ENCODE measurements at places on chromosomes 7 and 10.

DNA sequence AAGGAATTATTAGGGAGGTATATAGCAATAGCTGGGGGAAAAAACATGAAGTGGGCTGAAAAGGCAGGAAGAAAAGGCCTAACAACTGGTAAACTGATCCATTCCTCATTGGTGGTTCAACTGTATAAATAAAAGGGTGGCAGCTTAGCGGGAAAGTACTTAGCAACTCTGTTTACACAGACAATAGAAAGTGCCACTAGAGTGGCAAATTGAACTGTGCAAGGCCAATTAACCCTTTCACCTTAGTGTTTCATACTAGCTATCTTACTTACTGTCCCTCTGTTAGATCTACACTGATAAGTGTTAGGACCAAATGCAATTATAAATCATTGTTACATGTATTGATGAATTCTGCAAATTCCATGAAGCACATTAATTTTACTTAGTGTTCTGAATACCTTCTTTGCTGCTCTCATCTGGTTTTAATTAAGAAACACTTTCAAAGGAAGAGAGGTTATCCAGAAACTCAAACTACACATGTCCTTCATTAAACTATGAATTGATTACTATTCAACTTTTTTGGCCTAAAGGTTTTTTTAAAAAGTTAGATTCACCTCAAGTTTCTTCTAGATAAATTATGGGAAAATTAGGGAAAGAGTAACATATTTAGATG lies 28.0 kb downstream of the DNAJC1 start:
- no peak for DNase-seq

DNA sequence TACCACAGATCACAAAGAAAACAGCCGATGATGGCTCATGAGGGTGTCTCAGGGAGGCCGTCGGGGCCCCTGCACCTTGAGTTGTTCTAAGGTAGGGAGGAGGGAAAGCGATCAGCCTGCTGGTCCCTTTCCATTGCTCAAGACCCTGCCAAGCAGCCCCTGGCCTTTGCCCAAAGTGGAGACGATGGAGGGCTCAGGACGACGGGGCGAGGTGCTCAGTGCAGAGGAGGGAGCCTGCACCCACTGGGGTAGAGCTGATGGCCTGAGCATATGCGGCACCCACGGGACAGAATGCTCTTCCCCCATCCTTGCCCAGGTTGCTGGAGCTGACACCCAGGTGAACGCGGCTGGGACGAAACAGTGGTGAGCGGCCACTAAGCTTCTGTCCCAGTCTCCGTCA lies 58.3 kb upstream of the FAM20C start:
- DNase-seq, result no peak

DNA sequence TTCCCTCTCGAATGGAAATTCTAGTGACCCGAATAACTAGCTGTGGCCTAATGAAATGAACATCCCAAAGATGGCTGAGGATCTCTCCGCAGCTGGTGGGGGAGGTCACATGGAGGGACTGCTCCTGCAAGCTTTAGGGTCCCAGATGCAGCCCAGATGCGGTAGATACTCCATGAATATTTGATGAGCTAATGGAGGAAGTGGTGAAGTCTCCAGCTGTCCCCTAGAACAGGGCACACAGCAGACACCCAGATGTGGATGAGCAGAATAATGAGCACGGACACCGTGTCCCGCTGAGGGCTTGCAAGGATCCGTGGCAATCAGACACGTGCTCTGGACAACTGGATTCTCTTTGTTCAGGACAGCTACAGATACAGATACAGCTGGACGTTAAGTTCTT lies 59.2 kb downstream of the DENND2A start:
- no peak for DNase-seq

GRCh38 chr10:11594589-11595394 lies 16.7 kb downstream of the USP6NL start:
- no peak for DNase-seq

- no peak for DNase-seq
These were observed 21.5 kb downstream of the ADAMTS14 start for GRCh38 chr10:70693619-70694335.

GRCh38 chr10:103837370-103838069 lies 17.9 kb downstream of the SH3PXD2A start:
- DNase-seq, result no peak

DNA sequence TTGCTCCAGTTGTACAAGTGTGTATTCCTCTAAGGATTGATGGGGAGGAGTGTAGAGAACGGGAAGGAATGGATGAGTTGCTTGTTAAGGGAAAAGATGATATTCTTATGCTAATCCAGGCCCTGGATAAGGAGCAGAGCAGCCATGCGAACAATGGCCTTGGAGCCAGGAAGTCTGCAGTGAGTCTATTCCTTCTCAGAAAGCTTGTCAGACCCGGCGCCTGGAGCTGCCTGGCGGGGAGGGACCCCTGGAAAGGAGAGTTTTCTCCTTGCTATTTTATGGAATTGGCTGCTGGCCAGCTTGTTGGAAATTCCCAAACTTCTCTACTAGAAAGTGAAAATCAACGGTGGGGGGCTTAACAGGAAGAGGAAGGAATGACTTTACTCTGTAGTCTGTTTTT lies 89.1 kb downstream of the MMRN2 start:
- no peak for DNase-seq

GRCh38 chr7:137025469-137026175 lies 157.2 kb downstream of the CHRM2 start:
- DNase-seq, result no peak

- no peak for DNase-seq
These were observed 34.5 kb downstream of the PPIF start for GRCh38 chr10:79381804-79382221.

DNA sequence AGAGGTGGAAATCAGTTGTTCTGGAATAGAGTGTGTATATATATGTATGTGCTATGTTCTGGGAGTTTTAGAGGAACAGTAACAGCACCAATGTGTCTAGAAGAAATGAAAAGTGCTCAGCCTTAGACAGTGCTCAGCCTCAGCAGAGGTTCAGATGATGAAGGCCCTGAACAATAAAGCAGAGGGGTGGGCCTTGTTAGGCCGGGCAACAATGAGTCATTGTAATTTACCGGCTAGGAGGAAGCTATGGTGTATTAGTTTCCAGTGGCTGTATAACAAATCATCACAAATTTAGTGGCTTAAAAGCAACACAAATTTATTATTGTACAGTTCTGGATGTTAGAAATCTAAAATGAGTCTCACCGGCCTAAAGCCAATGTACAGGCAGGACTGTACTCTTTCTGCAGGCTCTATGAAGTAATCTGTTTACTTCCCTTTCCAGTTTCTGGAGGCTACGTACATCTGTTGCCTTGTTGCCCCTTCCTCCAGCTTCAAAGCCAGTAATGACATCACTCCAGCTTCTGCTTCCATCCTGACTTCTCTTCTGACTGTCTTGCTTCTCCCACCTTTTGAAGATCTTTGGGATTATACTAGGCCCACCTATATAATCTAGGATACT lies 84.6 kb downstream of the CH25H start:
- no peak for DNase-seq

GRCh38 chr7:106693677-106694353 lies 32.9 kb upstream of the CCDC71L start:
- DNase-seq, result no peak

DNA sequence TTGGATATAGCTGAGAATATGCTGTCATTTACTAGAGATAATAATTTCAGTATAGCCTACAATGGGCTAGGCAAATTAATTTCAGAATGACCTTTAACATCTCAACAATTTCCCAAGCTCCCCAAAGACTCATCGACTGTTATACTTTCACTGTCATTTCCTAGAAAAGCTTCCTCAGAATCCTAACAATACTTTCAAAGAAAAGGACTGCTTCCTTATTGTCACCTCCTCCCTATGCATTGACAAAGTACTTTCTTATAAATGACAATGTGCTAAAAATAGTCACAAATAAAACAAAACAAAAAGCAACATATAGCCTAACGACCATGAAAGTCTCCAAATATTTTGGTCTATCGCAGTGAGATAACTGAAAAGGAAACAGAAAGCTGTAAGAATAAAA lies 272.6 kb downstream of the ELMO1 start:
- DNase-seq, result no peak

All from stimulated activated CD8-positive, alpha-beta memory T cell treated with anti-CD3 and anti-CD28 coated beads, Interleukin-15, amount 100 ng/mL, for 24 hours (primary cell).